Activated CD4-positive, alpha-beta memory T cell treated with anti-CD3 and anti-CD28 coated beads, Interleukin-2, amount 10 ng/mL, durations not matched to agents 7 days and 5 days (primary cell): ENCODE measurements at places on chromosomes 2 and 18. TPM values are rescaled to one million over a fixed set of nuclear protein-coding genes. Genes with fewer than 3 reads are reported as not detected.

ANKRD36B gene
- total RNA-seq = 42.3 TPM

PIKFYVE gene
- 36.6 TPM for total RNA-seq

GRCh38 chr2:42032745-42033144, 15.1 kb upstream of the PKDCC start:
- H3K4me1 ChIP-seq = no peaks in the 10 kb centered on the region
- H3K36me3 ChIP-seq = no peaks in the 10 kb centered on the region
- H3K27me3 ChIP-seq = peaks cover 14% of the 10 kb centered on the region
- H3K27ac ChIP-seq = no peak overlapping the region
- DNase-seq = no peak
- H3K4me3 ChIP-seq = no peak overlapping the region

DNA sequence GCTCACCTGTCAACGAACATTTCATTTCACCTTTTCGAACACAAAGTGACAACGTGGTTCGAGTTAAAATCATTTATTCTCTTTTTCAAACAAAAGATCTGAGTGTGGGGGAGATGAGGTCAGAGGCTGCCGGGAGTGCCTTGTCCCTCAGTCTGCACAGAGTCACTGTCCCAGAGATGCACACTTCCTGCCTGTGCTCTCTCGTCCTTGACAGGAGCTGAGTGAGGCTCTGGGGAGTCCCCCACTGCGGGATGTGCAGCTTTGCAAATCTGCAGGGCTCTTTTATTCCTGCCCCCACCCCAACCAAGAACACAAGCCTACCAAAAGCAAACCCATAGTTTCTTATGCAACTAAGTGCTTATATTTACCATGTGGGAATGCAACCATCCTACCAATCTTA, 497.8 kb downstream of the EIPR1 start:
- DNase-seq = no peak
- H3K4me3 ChIP-seq = no peak overlapping the region
- H3K36me3 ChIP-seq = no peaks in the 10 kb centered on the region
- H3K27me3 ChIP-seq = no peaks in the 10 kb centered on the region
- H3K27ac ChIP-seq = no peak overlapping the region
